ENCODE measurements at places on chromosomes 5 and 9.
A peak's percentile ranks its signal among the peaks of the same experiment; 100 is the strongest.

DNA sequence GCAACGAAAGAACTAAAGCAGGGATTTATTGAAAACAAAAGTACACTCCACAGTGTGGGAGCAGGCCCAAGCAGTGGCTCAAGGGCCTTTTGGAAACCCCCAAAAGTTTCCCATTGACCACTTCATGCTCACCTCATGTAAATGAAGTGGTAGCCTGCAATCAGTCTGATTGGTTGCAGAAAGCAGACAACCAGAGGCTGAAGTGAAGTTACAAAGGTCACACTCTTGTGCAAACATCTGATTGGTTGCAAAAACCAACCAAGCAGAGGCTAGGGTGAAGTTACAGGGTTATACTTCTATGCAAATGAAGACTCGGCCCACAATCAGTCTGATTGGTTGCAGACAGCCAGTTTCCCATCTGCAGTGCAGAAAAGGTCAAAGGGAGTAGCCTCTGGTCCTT, 258.0 kb downstream of the YTHDC2 start:
- no peak overlapping the region for H3K27ac ChIP-seq
- H3K4me3 ChIP-seq = no peak overlapping the region
- H3K4me1 ChIP-seq = no peaks in the 10 kb centered on the region
- peak; percentile 37 for DNase-seq

GRCh38 chr5:120628156-120628555, 164.1 kb downstream of the PRR16 start:
- no peak overlapping the region for H3K4me3 ChIP-seq
- H3K4me1 ChIP-seq = no peaks in the 10 kb centered on the region
- H3K36me3 ChIP-seq = no peaks in the 10 kb centered on the region
- H3K27ac ChIP-seq = no peak overlapping the region
- no peaks in the 10 kb centered on the region for H3K27me3 ChIP-seq
- no peak for DNase-seq

DNA sequence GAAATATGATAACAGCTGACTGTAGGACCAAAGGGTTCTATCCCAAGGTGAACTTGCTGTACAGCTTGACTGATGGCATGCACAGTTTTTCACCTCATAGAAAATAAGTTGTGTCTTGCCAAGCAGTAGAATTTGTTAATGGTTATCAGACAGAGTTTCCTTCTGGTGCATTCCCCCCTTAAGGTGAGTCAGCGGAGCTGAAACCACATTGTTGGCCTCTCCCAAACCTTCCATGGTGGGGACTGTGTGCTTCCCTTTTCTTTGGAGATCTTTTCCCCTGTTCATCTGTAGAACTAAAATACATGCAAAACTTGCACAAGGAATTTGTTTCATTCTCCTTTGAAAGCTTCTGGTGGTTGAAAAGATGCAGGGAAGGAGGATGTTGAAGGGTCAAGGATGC, 179.8 kb downstream of the FGF1 start:
- H3K27me3 ChIP-seq = no peaks in the 10 kb centered on the region
- no peak for DNase-seq
- H3K4me1 ChIP-seq = no peaks in the 10 kb centered on the region
- no peaks in the 10 kb centered on the region for H3K36me3 ChIP-seq
- no peak overlapping the region for H3K27ac ChIP-seq

DNA sequence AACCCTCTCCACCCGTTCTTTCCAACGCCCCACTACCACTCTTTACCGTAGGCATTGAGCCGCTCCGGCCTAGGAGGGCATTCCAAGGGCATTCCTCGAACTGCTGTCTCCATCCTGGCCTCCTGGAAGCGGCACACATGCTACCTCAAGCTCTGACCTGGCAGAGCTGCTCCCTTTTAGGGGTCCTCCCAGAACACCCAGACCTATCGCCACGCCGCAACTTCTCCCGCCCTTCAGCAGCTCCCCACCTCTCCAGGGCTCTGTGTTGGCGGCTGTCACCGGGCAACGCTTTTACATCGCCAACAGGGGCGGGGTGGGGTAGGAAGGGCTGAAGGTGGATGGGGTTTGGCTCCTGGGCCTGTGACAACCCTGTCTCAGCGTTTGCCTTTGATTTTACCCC, 4.6 kb upstream of the MYORG start:
- H3K27me3 ChIP-seq = peaks cover 5% of the 10 kb centered on the region
- peaks cover 19% of the 10 kb centered on the region for H3K4me1 ChIP-seq
- H3K27ac ChIP-seq = no peak overlapping the region
- H3K36me3 ChIP-seq = no peaks in the 10 kb centered on the region

- peak; percentile 48 for DNase-seq
- H3K4me3 ChIP-seq = no peak overlapping the region
- no peaks in the 10 kb centered on the region for H3K36me3 ChIP-seq
Measured at GRCh38 chr5:143262393-143263174, 140.9 kb downstream of the NR3C1 start.
